GM12864 (cell line): ENCODE measurements at places on chromosomes 1 and 21.

DNA sequence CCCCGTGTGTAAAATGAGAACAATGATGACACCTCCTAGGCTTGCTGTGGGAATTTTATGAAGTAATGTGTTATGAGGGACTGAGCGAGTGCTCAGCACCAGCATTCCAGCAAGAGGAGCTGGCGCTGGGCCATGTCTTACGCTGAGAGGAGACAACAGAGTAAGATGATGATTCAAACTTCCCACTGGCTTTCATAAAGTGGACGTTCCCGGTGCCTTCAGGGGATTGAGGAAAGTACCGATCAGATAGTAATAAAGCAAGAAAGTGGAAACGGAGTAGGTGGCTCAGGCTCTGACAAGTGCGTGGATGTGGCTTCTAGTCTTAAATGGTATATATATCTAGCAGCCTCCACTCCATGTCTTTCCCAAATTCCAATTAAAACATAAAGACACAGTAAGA is 23.8 kb downstream of the EPHA10 start:
- no peak for DNase-seq

DNA sequence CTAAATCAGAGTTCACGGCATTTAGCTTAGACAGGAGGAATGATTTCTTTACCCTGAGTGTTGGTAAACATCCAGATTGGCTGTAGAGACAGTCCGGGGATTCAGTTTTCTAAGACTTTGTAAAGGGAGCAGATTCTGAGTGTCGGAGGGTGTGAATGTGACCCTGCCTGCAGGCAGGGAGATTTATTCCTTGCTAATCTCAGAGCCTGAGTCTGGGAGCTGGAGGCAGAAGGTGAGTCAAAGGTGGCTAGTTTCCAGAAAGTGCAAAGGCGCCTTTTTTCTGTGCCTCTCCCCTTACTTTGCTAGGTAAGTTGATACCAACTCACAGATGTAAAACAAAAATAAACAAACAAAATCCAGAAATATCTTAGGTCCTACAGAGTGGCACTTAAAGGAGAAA is 11.7 kb downstream of the ATP1B1 start:
- DNase-seq = no peak

DNA sequence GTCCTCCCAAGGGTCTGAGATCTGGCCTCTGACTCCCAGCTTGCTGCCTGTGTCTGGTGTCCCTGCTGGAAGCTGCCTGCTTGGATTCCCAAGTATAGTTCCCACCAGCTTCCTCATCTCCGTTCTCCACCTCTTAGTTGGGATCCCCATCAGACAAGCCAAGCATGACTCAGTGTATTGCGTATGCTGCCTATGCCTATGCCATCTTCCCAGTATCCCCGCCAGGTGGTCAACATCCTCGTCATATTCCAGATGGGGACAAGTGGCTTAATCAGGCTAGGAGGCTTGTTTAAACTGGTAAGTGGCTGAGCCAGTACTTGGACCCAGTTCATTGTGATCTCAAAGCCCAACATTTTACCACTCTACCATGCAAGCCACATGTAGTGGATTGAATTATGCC is 204.4 kb downstream of the GRIK3 start:
- DNase-seq = no peak

GRCh38 chr1:207286786-207287468 is 34.6 kb upstream of the CD55 start:
- DNase-seq = no peak

- DNase-seq = no peak
Measured at GRCh38 chr1:7325254-7325653, 445.8 kb upstream of the VAMP3 start.

GRCh38 chr1:169305948-169306347 is 61.6 kb downstream of the NME7 start:
- DNase-seq = no peak

DNA sequence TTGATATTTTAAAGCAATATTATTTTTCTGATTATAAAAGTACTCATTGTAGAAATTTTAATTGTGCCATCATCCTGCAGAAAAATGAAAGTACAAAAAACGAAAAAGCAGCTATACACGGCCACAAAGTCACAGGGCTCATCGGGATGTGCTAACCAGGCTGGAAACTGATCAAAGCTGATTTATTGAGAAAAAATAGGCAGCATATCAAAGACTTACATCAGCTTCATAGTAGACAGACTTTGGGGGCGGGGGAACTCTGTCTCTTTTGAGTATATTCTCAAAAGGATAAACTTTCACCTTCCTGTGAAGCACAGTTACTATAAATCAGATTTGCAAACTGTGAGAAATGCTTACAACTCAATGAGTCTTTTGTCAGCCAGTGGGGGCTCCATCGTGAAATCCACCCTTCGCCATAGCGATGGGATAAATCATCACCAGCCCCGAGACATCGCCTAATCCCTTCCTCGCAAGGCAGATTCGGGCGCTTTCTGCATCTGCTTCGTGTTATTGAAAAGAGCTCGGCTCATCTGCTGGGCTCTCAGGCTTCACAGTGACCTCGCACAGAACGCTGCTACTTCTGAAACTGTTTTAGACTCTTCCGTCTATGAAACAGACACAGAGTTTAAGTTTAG is 69.2 kb upstream of the ERG start:
- no peak for DNase-seq

- no peak for DNase-seq
Measured at GRCh38 chr1:118257946-118258345, 72.9 kb upstream of the SPAG17 start.

GRCh38 chr1:226107471-226108460 is 45.2 kb downstream of the H3-3A start:
- DNase-seq = no peak
